K562 (cell line): ENCODE measurements at places on chromosomes 13 and 19.
A peak's percentile ranks its signal among the peaks of the same experiment; 100 is the strongest.

- H3K27ac ChIP-seq, result no peak overlapping the region
- H3K27me3 ChIP-seq, result no peaks in the 10 kb centered on the region
- H3K36me3 ChIP-seq, result peaks cover 33% of the 10 kb centered on the region; the same call in 2 of the 3 replicates
- H3K4me3 ChIP-seq, result no peak overlapping the region
Measured at GRCh38 chr19:3210347-3211017, 14.0 kb upstream of the CELF5 start.

- peaks cover 56% of the 10 kb centered on the region for H3K4me1 ChIP-seq
- H3K27ac ChIP-seq, result peak overlapping the region; percentile 99
Measured at GRCh38 chr19:45423033-45423588, 606 bp downstream of the ERCC1 start.

- H3K4me1 ChIP-seq, result no peaks in the 10 kb centered on the region
- no peaks in the 10 kb centered on the region for H3K36me3 ChIP-seq
- no peak overlapping the region for H3K27ac ChIP-seq
- H3K27me3 ChIP-seq, result no peaks in the 10 kb centered on the region
Measured at GRCh38 chr13:19622193-19622592, 11.3 kb upstream of the MPHOSPH8 start.

DNA sequence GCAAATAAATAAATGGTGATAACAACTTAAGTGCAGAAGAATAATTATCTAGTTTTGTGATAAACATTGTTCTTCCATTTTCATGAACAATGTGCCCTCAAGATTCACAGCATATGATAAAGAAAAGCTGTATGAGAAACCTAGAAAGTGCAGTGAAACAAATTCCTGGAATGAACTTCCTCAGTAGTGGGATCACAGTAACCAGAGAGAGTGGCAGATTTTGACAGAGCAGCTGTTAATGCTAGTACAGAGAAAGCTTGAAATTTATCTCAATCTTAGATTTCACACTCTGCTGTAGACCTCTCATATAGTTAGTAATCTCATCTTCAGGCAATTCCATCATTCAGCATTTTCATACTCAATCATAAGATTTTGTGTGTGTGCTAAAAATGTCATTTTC, 664.9 kb downstream of the PCDH9 start:
- DNase-seq, result no peak
- no peak overlapping the region for H3K27ac ChIP-seq
- H3K4me1 ChIP-seq, result peaks cover 5% of the 10 kb centered on the region; the same call in 2 of the 3 replicates
- no peak overlapping the region for H3K4me3 ChIP-seq
- H3K36me3 ChIP-seq, result no peaks in the 10 kb centered on the region

DNA sequence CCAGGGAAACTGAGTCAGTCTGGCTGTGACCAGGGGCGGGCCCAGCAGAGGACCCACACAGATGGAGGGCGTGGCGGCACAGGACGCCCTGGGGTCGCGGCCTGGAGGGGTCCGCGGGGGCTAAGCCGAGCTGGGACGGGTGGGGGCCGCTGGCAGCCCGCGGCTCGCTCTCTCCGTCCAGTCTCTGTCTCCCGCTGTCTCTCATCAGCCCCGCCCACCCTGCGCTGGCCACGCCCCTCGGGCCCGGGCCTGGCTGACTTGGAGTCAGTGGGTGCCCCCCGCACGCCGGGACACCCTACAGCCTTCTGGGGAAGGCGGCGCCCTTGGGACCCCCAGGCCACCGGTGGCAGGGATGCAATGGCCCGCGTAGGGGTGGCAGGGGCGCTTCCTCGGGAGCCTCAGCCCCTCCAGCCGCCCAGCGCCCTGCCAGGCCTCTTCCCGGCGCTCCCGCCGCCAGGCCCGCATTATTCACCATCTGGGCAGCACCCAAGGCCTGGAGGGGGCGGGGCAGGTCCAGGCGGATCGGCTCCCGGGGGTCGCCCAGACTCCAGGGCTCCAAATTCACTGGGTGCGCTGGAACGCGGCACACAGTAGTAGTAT, at the start of gene TBXA2R:
TSS of gene TBXA2R (minus strand) at position 186 of the 600 bp plus-strand sequence. CDS start 6,241 bp downstream, outside the sequence.
- DNase-seq, result peak; percentile 94
- H3K27me3 ChIP-seq, result no peaks in the 10 kb centered on the region
- H3K27ac ChIP-seq, result peak within 1 kb of the TSS; percentile 98
- H3K4me3 ChIP-seq, result peak within 1 kb of the TSS; percentile 89

DNA sequence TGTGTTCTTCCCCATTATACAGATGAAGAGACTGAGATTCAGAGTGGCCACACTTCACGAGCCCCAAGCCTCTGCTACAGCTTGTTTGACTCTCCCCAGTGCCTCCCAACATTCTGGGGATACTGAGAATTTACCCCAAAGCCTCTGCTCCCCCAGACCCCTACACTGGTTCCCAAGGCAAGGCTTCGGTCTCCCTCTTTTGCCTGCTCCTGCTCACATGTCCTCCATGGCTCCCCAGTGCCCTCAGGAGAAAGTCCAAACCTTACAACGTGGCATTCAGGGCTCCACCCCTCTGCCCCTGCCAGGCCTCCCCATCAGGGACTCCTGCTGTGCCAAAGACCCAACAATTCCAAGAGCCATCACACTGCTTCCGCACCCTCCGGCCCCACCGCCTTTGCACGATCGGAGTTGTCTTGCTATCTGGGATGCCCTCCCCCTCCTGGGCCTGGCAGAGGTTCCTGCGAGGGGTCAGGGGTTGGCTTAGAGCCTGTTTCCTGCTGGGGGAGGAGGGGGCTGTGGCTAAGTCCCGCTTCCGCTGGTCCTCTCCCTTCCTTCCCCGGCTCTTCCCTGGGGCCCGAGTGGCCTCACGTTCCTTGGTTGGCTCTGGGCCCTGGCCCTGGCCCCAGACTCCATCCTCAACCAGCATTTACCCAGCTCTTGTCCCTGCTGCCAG, 15.4 kb downstream of the GTPBP3 start:
- no peaks in the 10 kb centered on the region for H3K4me1 ChIP-seq
- no peak for DNase-seq
- H3K36me3 ChIP-seq, result no peaks in the 10 kb centered on the region
- no peak overlapping the region for H3K4me3 ChIP-seq

- no peaks in the 10 kb centered on the region for H3K27me3 ChIP-seq
- peak; percentile 6 for DNase-seq
- peak overlapping the region; percentile 41; the same call in 1 of the 2 replicates for H3K4me3 ChIP-seq
- no peaks in the 10 kb centered on the region for H3K36me3 ChIP-seq
Measured at GRCh38 chr13:77698201-77699058, 943 bp downstream of the SLAIN1 start.

GRCh38 chr19:5585461-5586299, 17.9 kb upstream of the TINCR start:
- no peaks in the 10 kb centered on the region for H3K27me3 ChIP-seq
- peaks cover 14% of the 10 kb centered on the region for H3K4me1 ChIP-seq
- H3K36me3 ChIP-seq, result peaks cover 77% of the 10 kb centered on the region; the same call in 2 of the 3 replicates
- peak overlapping the region; percentile 10; the same call in 1 of the 2 replicates for H3K4me3 ChIP-seq

DNA sequence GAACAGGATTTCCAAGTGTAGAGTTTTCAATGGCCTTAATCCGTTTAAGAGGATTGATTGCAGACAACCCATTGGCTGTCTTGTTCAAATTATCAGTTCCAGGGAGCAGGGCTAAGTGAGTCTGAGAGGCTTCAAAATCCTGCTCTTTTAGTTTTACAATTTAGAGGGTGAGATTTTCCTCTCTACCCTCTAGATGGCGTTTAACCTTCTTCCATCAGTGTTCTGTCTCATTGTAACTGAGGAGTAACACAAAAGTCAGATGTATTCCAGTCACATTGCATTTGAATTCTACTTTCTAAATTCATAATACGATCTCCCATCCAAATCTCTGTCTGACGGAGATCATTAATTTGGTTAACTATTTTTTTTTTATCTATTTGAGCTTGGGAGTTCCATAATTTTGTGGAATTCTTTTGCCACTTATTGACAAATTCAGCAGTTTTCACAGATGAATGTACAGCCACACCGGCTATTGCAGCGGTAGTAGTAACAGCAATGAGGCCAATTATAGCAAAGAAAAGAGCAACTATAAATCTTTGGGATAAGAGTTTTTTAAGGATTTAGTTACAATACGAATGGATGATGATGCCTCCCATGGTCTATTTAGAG, 7.8 kb upstream of the C19orf84 start:
- no peak overlapping the region for H3K4me3 ChIP-seq
- H3K36me3 ChIP-seq, result no peaks in the 10 kb centered on the region
- DNase-seq, result peak; percentile 34
- no peak overlapping the region for H3K27ac ChIP-seq
- peaks cover 14% of the 10 kb centered on the region; the same call in 2 of the 3 replicates for H3K4me1 ChIP-seq
- H3K27me3 ChIP-seq, result no peaks in the 10 kb centered on the region
